ENCODE measurements at places on chromosomes 11 and 22.

DNA sequence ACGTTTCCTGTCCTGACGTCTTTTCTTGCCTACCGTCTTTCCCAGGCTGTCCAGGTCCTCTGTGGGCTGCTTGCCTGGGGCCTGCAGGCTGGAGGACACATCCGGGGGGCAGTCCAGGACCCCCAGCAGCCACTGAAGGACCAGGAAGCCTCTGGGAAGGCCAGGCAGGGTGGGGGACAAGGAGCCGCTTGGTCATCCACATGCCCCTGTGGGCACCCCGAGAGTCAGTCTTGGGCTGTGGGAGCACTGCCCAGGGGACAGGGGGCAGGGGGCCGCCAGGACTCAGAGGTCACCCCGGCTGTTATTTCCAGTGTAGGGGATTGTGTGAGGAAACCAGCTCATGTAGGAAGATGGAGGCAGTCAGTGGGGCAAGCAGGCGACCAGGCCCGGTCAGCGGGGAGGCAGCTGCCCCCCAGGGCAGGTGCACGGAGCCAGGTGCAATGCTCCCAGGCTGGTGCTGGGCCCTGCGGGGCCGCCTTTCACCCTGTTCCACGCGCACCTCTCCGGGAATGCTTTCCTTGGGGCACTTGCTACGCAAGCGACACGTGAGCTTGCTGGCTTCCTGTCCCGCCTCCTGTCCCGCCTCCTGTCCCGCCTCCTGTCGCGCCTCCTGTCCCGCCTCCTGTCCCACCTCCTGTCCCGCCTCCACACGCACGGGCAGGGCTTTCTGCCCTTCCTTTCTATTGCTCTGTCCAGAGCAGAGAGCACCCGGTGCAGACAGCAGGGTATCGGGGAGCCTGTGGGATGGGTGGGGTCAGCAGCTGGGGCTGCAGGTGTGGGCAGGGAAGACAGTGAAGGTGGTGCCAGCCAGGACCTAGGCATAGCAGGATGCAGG lies 39.5 kb downstream of the MUC5B start:
- peak; percentile 53 for DNase-seq

DNA sequence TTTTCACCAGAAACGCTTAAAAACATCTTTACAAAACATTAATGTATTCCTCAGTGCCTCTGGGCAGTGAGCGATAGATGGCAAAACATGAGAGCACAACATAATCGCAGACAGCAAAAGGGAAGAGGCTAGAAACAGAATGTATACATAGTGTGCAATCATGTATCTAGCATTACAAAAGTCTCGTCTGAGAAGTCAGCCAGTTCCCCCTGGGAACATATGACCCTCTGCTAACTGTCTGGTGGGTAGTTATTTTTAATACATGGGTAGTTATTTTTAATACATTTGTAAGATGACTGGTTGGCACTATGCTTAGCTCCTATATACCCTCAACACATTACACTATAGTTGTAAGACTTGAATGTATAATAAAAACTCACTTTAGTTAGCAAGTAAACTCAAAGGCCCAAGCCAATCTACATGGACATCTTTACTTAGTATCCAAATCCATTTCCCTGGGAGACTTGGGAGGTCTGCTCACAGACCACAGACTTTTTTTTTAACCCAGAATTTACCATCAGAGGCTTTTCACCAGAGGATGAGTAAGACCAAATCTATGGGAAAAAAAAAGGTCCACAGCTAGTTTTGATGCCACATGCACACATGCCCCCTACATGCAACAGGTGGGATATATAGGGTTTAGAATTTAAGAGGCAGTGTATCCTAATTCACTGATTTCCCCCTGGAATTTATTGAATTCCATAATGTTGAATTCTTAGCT lies 71.7 kb downstream of the AMBRA1 start:
- DNase-seq: no peak

- DNase-seq: no peak
Measured at GRCh38 chr11:118079491-118079890, 2.6 kb downstream of the TMPRSS4 start.

- DNase-seq: no peak
Measured at GRCh38 chr22:42626951-42627625, 12.4 kb upstream of the POLDIP3 start.

GRCh38 chr22:31647523-31648320 lies 14.3 kb downstream of the PISD start:
- no peak for DNase-seq

- peak; percentile 31 for DNase-seq
Measured at GRCh38 chr22:23219822-23220484, 39.6 kb downstream of the BCR start.

DNA sequence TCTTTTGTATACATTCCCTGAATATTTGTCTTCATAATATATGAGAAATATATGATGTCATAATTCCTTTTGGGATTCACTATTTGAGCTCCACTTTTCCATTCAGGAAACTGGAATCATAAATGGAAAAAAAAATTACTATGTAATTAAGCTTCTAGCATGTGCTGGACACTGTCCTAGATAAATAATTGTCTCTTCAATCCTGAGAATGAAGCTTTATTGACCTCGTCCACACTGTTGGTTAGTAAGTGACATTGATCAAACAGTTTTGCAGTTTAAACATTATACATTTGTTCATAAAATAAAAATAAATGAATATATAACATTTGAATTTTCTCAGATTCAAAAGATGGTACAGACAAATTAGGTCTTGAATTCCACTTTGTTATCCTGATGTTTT lies 1691.2 kb downstream of the LRRC4C start:
- DNase-seq: no peak
